SK-N-MC (cell line): ENCODE measurements at places on chromosomes 12 and 14.

GRCh38 chr12:25051171-25051570 is 102.3 kb upstream of the BCAT1 start:
- no peak for DNase-seq

DNA sequence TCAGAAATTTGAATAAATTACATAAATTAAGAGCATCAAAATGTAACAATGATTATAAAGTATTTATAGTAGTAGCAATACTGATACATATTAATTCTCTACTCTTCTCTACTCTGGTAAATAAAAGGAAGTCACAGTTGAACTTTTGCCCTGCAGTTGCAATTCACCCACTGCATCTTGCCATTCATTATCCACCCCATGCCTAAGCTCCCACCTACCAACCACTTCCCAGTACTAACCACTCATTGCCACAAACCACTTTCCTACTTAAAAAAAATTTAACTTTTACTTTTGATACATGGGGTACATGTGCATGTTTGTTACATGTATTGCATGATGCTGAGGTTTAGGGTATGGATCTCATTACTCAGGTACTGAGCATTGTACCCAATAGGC is 174.0 kb downstream of the RASSF9 start:
- no peak for DNase-seq

DNA sequence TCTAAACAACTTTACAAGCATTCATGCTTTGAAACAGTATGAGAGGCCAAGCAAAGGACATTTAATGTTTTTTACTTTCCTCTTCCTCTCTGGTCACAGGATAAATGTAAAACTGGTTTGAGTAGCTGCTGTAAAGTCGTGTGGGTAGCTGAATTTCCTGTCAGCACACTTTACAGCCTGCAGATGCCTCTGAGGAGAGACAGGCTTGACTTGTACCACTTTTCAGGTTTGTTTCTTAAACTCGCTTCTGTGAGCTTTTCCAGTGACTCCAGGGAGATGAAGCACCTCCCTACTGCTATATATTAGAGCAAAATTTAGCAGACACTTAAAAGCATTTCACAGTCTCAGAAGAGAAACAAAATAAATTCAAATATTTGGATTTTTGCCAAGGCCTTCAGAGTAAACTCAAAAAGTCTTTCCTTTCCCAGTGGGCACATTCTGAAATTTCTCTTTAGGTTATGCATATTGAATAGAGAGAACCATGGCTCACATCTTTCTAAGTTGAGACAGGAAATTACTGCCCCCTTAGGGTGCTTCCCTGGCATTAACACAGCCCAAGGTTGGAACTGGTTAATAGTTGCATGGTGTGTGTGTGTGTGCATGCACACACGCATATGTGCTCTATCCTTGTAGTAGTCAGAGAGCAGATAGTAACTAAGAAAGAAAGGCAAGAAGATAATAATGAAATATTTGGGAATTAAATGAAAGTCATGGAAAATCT is 557.3 kb upstream of the MIS18BP1 start:
- peak; percentile 42 for DNase-seq

DNA sequence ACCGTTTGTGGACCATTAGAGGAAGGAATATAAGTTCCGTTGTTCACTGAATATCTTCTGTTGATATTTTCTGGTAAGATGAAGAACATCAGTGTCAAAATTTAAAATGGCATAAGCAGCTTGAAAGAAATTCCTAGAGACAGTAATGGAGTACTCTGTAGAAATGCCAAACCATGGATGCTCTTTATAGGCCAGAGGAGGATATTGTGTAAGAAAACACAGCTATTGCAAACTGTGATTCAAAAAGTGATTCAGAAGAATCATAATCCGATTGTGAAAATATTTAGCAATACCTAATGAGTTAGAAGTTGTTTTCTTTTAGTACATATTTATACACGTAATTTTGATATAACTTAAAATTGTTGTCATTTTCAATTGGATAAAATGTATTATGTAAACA is 102.8 kb downstream of the SLC16A7 start:
- DNase-seq: peak; percentile 59

GRCh38 chr12:15899282-15899870 is 11.8 kb upstream of the DERA start:
- DNase-seq: no peak

- DNase-seq: no peak
These were observed 18.8 kb downstream of the SOCS2 start for GRCh38 chr12:93591137-93591868.

DNA sequence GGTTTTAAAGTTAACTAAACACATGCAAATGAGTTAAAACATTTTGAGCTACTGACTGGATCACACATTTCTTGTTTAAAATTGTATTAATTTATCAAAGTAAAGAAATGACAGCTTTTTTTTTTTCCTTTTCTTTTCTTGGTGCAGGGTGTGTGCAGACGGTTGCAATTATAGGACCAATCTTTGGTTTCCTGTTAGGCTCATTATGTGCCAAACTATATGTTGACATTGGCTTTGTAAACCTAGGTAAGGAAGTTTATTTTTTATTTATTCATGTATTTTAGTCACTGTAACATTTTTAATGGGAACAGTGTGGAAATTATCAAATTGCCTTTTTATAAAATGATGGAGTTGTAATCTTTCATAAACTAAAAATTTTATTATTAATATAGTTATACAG is 21.9 kb downstream of the SLCO1C1 start:
- DNase-seq: no peak

GRCh38 chr14:106850913-106851825 is 1324.8 kb downstream of the TMEM121 start:
- DNase-seq: no peak

GRCh38 chr12:11730299-11731041 is 81.0 kb downstream of the ETV6 start:
- no peak for DNase-seq

- DNase-seq: no peak
These were observed 3.3 kb downstream of the PPP1R3E start for GRCh38 chr14:23299211-23299957.

DNA sequence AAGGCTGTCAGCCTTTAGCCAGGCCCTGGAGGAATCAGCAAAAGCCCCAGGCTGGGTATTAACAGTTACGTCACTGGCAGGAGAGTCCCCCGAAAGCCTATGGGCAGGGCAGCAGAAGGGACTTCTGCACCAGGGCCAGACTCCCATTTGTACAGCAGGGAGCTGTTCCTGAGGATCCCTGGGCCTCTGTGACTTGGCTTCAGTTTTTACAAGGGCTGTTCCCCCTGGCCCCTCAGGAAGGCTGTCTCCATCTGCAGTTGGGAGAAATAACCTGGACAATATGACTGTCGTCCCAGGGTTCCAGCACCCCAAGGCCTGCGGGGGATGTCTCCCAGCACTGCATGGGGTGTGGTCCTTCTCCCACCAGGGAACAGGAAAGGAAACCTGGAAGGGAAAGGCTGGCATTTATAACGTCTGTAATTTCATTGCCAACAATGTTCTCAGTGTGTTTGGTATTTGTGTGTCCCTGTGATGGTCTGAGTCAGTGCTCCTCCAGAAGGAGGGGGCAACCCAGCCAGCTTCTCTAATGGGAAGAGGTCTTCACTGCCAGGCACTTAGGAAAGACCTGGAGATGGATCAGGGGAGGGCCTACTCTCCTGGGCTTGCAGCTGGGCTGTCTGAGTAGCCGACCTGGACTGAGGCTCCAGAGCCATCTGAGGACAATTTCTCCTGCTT is 42.4 kb downstream of the ERH start:
- no peak for DNase-seq

DNA sequence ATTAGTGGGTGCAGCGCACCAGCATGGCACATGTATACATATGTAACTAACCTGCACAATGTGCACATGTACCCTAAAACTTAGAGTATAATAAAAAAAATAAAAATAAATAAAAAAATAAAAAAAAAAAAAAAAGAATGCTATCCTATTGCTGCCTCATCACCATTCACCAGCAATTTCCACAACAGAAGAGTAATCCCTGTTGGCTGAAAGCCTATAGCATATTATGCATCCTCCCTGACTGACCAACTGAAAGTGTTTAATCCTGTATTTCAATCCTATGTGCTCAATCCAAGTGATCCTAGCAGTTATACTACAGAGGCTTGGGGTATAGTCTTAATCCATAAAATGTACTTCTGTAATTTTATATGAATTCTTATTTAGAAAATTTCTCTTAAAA is 18.5 kb downstream of the DICER1 start:
- DNase-seq: no peak

GRCh38 chr12:29544428-29545101 is 47.1 kb upstream of the OVCH1 start:
- DNase-seq: no peak

- DNase-seq: no peak
These were observed 53.5 kb downstream of the FBRSL1 start for GRCh38 chr12:132543298-132544079.

- DNase-seq: no peak
These were observed 2.1 kb upstream of the PTPN6 start for GRCh38 chr12:6948873-6949594.

DNA sequence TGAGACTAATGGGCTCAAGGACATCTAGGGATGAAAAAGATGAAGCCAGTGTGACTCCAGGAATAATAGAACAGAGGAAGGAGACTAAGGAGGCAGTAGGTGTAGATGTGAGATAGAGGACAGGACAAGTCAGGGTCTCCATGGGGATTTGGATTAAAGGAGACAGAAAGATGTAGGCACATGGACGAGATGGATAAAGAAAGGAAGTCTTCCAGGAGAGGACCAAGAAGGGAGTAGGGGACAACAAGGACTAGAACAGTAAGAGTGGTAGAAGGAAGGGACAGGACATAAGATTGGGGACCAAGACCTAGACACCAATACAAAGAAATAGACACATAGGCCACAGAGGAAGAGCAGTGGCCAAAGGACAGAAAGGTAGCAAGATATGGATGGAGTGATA is 7.1 kb upstream of the PCK2 start:
- no peak for DNase-seq

DNA sequence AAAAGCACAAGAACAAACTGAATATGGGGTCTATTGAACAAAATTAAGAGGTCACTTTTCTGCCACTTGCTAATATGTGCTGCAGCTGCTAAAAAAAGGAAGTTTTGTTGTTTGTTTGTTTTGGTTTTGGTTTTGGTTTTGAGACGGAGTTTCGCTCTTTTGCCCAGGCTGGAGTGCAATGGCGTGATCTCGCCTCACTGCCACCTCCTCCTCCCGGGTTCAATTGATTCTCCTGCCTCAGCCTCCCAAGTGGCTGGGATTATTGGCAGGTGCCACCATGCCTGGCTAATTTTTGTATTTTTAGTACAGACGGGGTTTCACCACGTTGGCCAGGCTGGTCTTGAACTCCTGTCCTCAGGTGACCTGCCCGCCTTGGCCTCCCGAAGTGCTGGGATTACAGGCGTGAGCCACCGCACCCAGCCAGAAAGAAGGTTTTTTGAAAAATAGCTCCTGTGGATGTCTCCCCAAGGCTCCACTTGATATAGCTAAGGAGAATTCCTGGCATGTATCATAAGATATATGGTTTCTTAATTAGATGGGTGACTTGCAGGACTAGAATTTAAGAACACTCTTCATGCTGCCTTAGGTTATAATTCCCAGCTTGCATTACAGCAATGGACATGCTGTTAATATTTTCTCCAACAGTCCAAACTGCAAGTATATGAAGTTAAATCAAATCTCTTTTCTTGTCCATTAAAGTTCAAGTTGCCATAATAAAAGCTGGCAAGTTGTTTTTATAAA is 237.6 kb upstream of the AMIGO2 start:
- DNase-seq: no peak

DNA sequence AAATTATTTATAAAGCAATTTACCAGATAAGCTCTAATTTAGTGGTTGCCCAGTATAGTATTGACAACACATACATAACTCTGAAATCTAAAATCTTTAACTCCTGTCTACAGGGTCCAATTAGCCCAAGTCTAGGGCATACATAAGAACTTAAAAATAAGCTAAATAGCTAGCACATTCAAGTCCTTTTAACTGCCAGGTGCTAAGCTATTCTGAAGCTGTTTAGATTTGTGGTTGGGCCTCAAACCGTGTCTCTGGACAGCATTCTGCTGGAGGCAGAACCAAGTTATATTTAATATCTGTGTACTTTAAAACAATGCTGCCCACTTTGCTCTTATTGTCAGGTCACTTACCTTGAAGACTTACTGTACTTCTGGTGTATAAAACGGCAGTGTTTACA is 19.0 kb downstream of the RPS6KA5 start:
- no peak for DNase-seq

DNA sequence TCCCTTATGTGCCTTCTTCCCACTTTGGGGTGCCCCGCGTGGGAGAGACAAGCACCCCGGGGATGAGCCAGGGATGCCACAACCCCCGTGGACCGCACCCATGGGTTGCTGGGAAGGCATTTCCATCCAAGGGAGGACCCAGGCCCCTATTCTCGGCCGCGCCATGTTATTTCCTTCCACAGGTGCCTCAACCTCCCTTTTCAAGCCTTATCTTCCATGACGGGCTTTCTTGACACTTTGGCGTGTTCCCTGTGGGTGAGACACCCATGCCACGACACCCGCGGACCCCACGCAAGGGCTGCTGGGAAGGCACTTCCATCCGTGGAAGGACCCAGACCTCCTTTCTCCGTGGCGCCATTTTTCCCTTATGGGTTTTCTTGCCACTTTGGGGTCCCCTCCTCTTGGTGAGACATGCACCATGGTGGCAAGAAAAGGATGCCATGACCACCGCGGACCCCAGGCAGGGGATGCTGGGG is 269.2 kb downstream of the ALG10 start:
- no peak for DNase-seq

DNA sequence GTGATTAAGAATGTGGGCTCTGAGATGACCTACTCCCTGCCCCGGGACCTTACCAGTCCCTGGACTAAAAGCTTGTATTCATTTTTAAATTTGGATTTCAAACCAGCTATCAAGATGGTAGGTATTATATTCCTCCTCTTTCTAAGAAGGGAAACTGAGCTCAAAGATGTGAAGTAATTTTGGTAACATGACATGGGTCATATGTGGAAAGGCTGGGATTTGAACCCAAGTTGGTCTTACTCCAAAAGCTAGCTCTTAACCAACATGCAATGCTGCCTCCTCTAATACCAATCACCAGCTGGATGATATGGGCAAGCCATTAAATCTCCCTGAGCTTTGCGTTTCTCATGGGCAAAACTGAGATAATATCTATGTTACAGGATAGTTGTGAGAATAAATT is 166.4 kb upstream of the SLC38A2 start:
- no peak for DNase-seq

GRCh38 chr14:61372379-61372778 is 51.0 kb downstream of the PRKCH start:
- no peak for DNase-seq

GRCh38 chr12:27511031-27511722 is 12.8 kb upstream of the PPFIBP1 start:
- DNase-seq: no peak

- DNase-seq: no peak
These were observed 24.2 kb downstream of the PARPBP start for GRCh38 chr12:102144221-102144620.

GRCh38 chr12:6778217-6778573 is 5.9 kb downstream of the LAG3 start:
- no peak for DNase-seq

DNA sequence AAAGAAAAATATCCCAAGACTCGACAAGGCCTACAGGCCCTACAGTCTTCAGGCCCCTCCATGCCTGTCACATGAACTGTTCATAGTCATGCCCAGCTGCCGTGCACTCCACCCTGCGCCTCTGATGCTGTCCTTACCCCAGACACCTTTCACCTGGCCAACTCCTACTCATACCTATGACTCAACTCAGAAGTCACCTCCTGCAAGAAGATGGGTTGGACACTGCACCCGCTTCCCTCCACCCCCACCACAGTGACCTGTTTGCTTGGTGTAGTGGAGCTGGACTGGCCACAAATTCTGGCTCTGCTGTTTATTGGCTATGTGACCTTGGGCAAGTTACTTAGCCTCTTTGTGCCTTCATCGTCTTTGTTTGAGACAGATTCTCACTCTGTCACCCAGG is 56.2 kb downstream of the PHETA1 start:
- DNase-seq: no peak

- no peak for DNase-seq
These were observed 104.4 kb downstream of the NUAK1 start for GRCh38 chr12:106034316-106034715.
